ENCODE measurements at places on chromosomes 7 and 10.

DNA sequence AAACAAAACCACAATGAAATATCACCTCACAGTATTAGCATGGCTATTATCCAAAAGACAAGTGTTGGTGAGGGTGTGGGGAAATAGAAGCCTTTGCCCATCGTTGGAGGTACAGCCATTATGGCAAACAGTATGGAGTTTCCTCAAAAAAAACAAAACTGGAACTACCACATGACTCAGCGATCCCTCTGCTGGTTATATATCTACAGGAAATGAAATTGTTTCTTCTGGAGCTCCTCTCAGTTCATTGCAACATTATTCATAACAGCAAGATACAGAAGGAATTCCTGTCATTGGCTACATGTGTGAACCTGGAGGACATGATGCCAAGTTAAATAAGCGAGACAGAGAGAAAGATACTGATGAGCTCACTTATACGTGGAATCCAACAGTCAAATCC lies 2.4 kb upstream of the UBE3C start:
- DNase-seq, result no peak

DNA sequence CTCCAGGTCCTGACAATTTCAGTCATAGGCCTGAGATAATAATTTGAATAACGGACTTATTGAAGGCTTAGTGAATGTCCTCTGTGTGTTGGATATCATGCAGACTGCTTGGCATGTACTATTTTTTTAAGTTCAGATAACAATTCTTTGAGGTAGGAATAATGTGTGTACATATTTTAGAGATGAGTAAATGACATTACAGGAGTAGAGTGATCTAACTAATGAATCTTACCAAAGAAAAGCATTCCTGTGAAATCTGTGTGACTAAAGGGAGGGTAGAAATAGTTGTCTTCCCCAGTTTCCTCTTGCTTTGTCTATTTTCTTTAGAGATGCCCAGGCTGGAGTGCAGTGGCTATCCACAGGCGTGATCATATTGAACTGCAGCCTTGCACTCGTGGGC lies 391.8 kb upstream of the ETV1 start:
- DNase-seq, result no peak

- no peak for DNase-seq
These were observed 183.6 kb upstream of the DGKB start for GRCh38 chr7:15086131-15086611.

- DNase-seq, result peak; percentile 43
These were observed 45.6 kb upstream of the SCIN start for GRCh38 chr7:12524794-12525386.

GRCh38 chr10:1476455-1476803 lies 260.9 kb downstream of the ADARB2 start:
- no peak for DNase-seq

Measured in NCI-H1694 treated with DMSO at 0.1 percent for 48 hours (cell line).